ENCODE measurements at places on chromosomes 7 and 10.
A peak's percentile ranks its signal among the peaks of the same experiment; 100 is the strongest.

- DNase-seq = peak; percentile 87
Measured at GRCh38 chr10:6045314-6045848, 16.8 kb downstream of the IL2RA start.

DNA sequence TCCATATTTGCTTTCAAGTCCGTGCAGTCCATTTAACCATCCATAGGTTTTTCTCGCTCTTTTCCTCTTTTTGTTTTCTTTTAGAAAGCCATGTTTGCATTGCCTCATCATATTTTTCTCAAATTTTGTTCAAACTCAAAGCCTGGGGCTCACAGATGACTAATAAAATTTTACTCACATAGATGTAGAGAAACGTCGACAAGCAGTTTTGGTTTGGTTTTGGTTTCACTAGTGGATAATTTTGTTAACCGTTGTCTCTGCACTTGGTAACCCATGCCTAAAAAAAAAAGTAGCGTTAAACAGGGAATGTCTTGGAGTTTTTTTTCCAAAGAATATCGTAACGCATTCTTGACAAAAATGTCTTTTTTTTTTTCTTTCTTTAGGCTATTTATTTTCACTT lies 344.2 kb upstream of the GALNT17 start:
- no peak for DNase-seq

DNA sequence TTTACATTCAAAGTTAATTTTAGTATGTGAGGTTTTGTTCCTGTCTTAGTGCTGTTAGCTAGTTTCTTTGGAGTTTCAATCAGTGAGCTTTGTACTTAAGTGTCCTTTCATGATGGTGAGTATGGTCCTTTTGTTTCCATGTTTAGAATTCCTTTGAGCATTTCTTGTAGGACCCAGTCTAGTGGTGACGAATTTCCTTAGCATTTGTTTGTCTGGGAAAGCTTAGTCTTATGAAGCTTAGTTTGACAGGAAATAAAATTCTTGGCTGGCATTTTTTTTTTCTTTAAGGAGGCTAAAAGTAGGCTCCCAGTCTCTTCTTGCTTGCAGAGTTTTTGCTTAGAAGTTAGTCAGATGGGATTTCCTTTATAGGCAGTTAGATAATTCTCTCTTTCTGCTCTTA lies 209.2 kb upstream of the SEMA3C start:
- no peak for DNase-seq

GRCh38 chr10:128907155-128907941 lies 559.7 kb upstream of the MGMT start:
- DNase-seq = no peak

DNA sequence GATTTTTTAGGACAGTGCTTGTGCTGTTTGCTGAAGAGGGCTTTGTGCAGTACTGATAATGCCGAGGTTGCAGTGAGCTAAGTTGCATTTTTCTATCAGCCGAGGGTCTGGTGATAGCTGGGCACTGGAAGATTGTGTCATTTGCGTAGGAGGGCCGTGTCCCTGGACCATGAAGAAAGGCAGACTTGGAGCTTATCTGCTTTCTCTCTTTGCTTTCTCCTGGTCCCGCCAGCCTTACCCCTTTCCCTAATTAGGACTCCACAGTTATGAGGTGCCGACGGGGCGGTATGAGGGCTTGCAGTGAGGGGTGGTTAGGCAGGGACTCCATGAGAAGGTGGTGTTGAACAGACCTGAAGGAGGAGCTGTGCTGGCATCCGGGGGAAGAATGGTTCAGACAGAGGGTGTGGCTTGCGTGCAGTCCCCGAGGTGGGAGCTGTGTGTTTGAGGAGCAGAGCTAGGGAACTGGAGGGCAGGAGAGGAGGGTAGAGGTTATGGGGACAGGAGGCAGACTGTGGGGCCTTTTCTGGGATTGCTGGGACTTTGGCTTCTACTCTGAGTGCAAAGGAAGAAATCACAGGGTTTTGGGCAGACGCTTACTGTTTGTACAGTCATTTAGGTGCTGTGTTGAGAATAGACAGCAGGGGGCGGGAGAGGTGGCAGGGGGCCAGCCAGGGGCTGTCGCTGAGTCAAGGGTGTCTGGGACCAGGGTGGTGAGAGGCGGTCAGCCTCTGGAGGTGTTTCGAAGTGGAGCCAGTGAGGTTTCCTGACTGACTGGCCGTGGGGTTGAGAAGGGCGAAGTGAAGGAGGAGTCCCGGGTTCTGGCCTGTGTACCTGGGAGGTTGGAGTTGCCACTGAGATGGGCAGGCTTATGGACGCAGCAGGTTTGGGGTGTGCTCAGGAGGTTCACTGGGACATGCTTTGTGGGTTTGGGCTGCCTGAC lies 43.4 kb downstream of the PRF1 start:
- peak; percentile 64 for DNase-seq

GRCh38 chr7:54145716-54146115 lies 396.5 kb upstream of the VSTM2A start:
- DNase-seq = no peak

- DNase-seq = peak; percentile 76
Measured at GRCh38 chr10:62594093-62594520, 210.4 kb upstream of the ADO start.

GRCh38 chr7:84291756-84292155 lies 97.2 kb upstream of the SEMA3A start:
- no peak for DNase-seq
